Stomach (tissue), 19 donors: ENCODE measurements at places on chromosomes 3 and 15. TPM values are rescaled to one million over a fixed set of nuclear protein-coding genes. Genes with fewer than 3 reads are reported as not detected.

ITPKA gene
- total RNA-seq, result 308 TPM

LSMEM2 gene
- total RNA-seq, result not detected

CLDN16 gene
- not detected for total RNA-seq

SLCO2A1 gene
- 69.1 TPM for total RNA-seq

CERS3 gene
- total RNA-seq, result not detected

DNA sequence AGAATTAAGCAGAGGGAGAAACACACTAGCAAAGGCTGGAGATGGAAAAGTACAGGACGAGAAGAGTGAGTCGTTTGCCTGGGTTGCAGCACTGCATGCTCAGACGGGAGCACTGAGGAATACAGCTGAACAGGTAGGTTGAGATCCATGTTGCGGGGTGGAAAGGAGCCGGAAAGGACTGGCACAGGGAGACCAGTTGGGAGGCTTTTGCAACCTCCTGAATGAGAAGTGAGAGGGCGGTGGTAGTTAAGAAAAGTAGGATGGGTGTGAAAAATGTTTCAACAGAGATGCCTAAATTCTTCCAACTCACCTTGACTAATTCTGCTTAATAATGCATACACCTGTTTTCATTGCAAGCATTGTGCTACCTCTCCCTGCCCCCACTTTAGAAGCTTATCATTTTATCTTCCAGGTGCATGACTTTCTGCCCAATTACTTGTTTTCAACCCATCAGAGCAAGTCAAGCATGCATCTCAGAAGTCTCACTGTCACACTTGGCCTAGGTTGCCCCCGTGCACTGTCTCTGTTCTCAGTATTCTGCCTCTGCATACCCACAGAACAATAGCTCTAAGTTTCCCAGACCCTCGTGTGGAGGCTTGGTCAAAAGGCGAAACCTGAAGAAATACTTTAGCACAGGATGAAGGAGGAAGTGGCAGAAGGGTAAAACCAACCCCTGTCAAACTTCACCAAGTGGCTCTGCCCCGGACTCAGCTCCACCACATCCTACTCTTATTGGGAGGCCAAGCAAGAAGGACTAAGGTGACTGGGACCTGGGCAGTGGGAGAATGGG is 199.3 kb upstream of the BCL6 start:
- H3K4me1 ChIP-seq, result no peaks in the 10 kb centered on the region
- H3K36me3 ChIP-seq, result no peaks in the 10 kb centered on the region
- DNase-seq, result no peak
- H3K27ac ChIP-seq, result no peak overlapping the region
- H3K4me3 ChIP-seq, result no peak overlapping the region

GRCh38 chr3:125236331-125236903 is 23.9 kb upstream of the SLC12A8 start:
- DNase-seq, result no peak
- H3K36me3 ChIP-seq, result peaks cover 23% of the 10 kb centered on the region
- H3K4me1 ChIP-seq, result no peaks in the 10 kb centered on the region
- H3K27me3 ChIP-seq, result no peaks in the 10 kb centered on the region
- no peak overlapping the region for H3K4me3 ChIP-seq

GRCh38 chr15:99589801-99590200 is 24.0 kb downstream of the MEF2A start:
- H3K36me3 ChIP-seq, result no peaks in the 10 kb centered on the region
- DNase-seq, result no peak
- H3K4me3 ChIP-seq, result no peak overlapping the region

GRCh38 chr3:129059311-129059958 is 1.1 kb upstream of the GP9 start:
- peaks cover 22% of the 10 kb centered on the region for H3K4me1 ChIP-seq
- H3K36me3 ChIP-seq, result no peaks in the 10 kb centered on the region
- H3K4me3 ChIP-seq, result no peak overlapping the region

GRCh38 chr3:73228000-73228399 is 166.5 kb downstream of the EBLN2 start:
- no peaks in the 10 kb centered on the region for H3K36me3 ChIP-seq
- no peak for DNase-seq

DNA sequence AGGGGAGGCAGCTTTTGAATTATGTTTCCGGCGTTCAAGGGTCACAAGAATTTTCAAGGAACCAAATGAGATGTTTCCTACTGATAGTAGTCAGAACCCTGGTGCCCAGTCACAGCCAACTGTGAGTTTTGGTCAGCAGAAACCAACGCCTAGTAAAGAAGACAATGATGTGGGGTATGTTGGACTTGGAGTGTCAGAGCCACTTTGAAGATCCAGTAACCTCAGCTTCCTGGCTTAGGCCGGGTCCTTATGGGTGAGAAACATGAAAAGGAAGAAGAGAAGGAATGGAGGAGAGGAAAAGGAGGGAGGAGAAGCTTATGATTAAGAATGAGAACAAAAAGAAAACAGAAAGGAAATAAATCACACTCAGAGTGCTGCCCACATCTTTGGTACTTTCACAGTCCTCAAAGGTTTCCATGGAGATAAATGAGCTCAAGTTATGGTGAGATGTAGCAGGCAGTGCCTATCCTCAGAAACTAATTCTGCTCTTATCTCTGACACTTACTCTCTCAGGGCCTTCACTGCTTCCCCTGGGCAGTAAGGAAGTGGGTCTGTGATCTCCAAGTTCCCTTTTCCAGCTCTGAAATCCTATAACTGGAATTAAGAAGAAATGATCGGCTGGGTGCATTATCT is 2.0 kb upstream of the MCF2L2 start:
- no peak for DNase-seq
- H3K36me3 ChIP-seq, result no peaks in the 10 kb centered on the region
- peaks cover 71% of the 10 kb centered on the region for H3K27me3 ChIP-seq
- no peak overlapping the region for H3K4me3 ChIP-seq
- no peak overlapping the region for H3K27ac ChIP-seq

- H3K27ac ChIP-seq, result peak overlapping the region; percentile 85
- peak; percentile 76 for DNase-seq
- peaks cover 67% of the 10 kb centered on the region for H3K4me1 ChIP-seq
- H3K27me3 ChIP-seq, result no peaks in the 10 kb centered on the region
- H3K36me3 ChIP-seq, result peaks cover under 1% of the 10 kb centered on the region
- H3K4me3 ChIP-seq, result peak overlapping the region; percentile 52
Observed at GRCh38 chr3:36907911-36908646, 36.8 kb downstream of the TRANK1 start.

GRCh38 chr15:51244423-51244869 is 94.0 kb downstream of the CYP19A1 start:
- no peaks in the 10 kb centered on the region for H3K27me3 ChIP-seq
- no peak for DNase-seq
- no peak overlapping the region for H3K4me3 ChIP-seq
- H3K4me1 ChIP-seq, result no peaks in the 10 kb centered on the region
- no peaks in the 10 kb centered on the region for H3K36me3 ChIP-seq
- no peak overlapping the region for H3K27ac ChIP-seq

DNA sequence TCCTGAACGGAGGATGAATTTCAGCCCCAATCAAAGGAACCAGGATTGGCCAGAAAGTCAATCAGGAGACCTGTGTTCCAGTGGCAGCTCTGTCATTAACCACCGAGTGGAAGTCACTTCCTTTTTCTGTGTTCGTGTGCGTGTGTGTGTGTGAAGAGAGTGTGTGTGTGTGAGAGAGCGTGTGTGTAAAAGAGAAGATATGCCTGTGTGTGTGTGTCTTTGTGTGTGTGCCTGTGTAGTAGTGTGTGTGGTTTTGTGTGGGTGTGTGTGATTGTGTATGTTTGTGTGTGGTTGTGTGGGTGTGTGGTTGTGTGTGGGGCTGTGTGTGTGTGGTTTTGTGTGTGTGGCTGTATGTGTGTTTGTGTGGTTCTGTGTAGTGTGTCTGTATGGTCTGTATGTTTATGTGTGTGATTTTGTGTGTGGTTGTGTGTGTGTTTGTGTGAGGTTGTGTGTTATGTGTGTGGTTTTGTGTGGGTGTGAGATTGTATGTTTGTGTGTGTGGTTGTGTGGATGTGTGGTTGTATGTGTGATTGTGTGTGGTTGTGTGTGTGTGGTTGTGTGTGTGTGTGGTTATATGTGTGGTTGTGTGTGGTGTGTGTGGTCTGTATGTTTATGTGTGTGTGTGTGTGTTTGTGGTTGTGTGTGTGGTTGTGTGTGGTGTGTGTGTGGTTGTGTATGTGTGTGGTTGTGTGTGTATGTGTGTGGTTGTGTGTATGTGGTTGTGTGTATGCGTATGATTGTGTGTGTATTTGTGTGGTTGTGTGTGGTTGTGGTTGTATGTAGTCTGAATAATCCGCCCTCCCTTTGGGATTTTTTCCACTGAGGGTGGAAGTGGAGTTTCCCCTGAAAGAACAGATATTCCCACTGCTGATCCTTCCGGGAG is 314.4 kb downstream of the SHQ1 start:
- no peak for DNase-seq
- no peak overlapping the region for H3K27ac ChIP-seq
- no peaks in the 10 kb centered on the region for H3K27me3 ChIP-seq
- no peak overlapping the region for H3K4me3 ChIP-seq
- no peaks in the 10 kb centered on the region for H3K36me3 ChIP-seq

GRCh38 chr15:33584797-33585196 is 274.0 kb downstream of the RYR3 start:
- no peak overlapping the region for H3K27ac ChIP-seq
- H3K27me3 ChIP-seq, result no peaks in the 10 kb centered on the region
- no peak for DNase-seq
- H3K36me3 ChIP-seq, result no peaks in the 10 kb centered on the region
- no peaks in the 10 kb centered on the region for H3K4me1 ChIP-seq
- no peak overlapping the region for H3K4me3 ChIP-seq

GRCh38 chr3:10758304-10759037 is 57.6 kb upstream of the SLC6A11 start:
- no peak overlapping the region for H3K27ac ChIP-seq
- peaks cover 81% of the 10 kb centered on the region for H3K27me3 ChIP-seq
- peak; percentile 33 for DNase-seq
- no peak overlapping the region for H3K4me3 ChIP-seq

DNA sequence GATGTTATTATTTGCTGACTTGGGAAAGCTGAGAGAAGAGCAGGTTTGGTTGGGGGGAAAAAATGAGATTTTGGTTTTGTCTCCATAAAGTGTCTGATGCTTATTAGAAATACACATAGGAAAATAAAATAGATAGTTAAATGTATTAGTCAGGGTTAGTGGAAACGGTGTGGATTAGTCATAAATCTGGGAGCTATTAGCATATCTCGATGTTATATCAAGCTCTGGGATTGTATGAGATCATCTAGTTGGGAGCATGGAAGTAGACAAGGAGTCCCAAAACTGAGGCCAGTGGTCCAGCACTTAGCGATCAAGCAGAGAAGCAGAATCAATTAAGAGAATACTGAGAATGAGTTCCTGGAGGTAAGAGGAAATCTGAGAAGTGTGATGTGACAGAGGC is 845.5 kb downstream of the ROBO2 start:
- DNase-seq, result no peak
- no peaks in the 10 kb centered on the region for H3K4me1 ChIP-seq
- no peaks in the 10 kb centered on the region for H3K27me3 ChIP-seq
- no peaks in the 10 kb centered on the region for H3K36me3 ChIP-seq

DNA sequence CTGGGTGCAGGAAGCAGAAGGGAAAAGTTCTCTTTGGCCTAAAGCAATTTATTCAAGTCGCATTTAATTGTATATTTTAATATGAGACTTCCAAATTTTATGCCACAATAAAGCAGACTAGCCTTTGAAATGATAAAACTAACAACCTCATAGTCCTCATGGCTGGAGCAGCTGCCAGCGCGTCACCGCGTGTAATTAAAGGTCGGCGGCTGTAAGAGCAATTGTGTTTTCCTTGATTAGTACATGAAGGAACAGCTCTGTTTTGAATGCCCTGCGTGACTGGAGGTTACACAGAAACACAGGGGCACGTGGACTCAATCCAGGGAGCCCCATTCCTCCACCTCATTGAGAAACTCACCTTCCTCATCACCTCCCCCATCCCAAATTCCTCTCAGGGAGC is 10.1 kb upstream of the LRRC15 start:
- peak; percentile 3 for DNase-seq
- peaks cover 53% of the 10 kb centered on the region for H3K27me3 ChIP-seq
- no peak overlapping the region for H3K4me3 ChIP-seq
- no peaks in the 10 kb centered on the region for H3K4me1 ChIP-seq
